MV-4-11 (cell line): ENCODE measurements at places on chromosomes 12 and 14.

DNA sequence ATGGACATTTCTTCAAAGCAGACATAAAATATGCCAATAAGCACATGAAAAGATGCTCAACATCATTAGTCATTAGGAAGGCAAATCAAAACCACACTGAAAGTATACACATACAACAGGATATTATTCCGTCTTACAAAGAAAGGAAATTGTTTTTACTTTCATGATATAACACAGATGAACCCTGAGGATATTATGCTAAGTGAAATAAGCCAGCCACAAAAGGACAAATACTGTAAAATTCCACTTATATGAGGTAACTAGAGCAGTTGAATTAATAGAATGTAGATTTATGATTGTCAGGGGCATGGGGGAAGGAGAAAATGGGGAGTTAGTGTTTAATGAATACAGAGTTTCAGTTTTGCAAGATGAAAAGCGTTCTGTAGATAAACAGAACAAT, 4.2 kb downstream of the ACYP1 start:
- no peak for DNase-seq

DNA sequence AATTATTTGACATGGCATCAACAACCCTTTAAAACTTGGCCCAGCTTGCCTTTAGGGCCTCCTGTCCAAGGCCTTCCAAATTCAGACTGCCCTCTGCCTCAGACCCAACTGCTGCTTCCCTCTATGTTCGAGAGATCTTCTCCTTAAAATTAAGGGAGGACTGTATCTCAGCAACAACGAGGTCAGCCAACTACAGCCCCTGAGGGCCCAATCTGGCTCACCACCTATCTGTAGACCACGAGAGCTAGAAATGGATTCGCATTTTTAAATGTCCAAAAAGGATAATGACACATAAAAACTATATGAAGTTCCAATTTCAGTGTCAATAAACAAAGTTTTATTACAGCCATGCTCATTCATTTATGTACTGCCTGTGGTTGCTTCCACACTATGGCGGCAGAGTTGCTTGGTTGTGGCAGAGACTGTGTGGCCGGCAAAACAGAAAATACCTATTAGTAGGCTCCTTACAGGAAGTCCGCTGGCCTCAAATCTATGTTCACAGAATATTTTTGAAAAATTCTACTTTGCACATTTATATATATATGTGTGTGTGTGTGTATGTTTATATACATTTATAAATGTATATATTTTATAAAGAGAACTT, 1026.9 kb downstream of the BCL11B start:
- DNase-seq, result no peak

DNA sequence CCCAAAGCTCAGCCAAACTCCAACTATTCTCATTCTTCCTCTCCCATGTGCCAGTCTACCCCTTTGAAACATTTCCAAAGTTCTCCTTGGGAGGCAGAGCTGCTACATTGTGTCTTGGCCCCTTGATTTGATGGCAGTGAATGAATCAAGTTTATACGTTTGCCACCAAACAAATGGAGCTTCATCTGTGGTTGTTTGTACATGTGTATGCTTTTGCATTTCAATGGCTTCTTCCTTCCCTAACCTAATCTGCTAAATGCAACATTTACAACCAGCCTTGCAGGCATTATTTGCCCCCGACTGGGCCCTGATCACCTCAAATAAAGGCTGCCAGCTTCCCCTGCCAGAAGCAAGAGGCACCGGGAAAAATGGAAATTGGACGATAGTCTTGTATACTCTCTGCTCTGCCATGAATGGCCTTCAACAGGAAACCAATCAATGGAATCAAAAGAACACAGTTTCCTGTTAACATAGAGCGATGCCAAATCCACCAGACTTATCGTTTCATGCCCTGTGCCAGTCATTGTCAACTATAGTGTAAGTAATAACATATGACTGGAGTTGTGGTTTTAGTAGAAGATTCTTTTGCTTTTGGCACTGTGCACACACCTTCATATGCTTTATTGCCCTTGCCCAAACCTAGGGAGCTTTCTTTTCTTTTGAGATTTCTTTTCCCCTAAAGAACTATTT, 97.8 kb downstream of the TMEM30B start:
- DNase-seq, result no peak

GRCh38 chr14:72723858-72724530, 169.9 kb downstream of the DPF3 start:
- no peak for DNase-seq

DNA sequence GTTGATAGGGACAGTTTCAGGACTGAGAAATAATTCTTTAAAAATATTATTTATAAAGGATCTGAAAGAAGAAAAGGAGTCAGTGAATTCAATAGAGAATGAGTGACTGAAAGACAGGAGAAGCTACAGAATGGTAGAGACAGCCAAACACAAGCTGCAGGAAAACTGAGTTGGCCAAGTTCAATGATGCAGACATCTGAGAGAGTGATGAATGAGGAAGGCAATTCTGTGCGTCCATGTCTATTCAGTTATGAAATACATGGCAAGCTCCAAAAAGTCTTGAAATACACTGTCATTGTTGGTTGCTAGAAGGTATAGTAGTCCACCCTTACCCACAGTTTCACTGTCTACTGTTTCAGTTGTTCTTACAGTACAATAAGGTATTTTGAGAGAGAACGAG, 6.8 kb downstream of the LRRC74A start:
- DNase-seq, result no peak

DNA sequence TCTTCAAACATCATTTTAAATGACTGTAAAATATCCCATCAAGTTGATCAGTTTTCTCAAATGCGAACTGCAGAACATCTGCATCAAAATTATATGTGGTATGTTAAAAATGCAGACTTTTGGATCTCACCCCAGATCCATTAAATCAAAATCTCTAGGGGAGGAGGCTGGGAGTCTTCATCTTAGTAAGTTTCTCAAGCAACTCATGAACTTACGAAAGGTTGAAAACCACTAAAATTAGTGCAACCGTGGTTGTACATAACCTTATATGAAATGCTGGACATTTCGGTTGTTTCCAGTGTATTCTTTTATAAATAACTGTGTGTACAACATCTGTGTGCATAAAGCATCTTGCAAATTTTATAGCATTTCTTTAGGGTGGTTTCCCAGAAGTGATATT, 39.2 kb downstream of the ZFP36L1 start:
- peak; percentile 8 for DNase-seq
